Stimulated activated CD4-positive, alpha-beta T cell treated with anti-CD3 and anti-CD28 coated beads, Interleukin-1b, Interleukin-23, amount 100 ng/mL, for 48 hours (primary cell): ENCODE measurements at places on chromosomes 7 and 10.

DNA sequence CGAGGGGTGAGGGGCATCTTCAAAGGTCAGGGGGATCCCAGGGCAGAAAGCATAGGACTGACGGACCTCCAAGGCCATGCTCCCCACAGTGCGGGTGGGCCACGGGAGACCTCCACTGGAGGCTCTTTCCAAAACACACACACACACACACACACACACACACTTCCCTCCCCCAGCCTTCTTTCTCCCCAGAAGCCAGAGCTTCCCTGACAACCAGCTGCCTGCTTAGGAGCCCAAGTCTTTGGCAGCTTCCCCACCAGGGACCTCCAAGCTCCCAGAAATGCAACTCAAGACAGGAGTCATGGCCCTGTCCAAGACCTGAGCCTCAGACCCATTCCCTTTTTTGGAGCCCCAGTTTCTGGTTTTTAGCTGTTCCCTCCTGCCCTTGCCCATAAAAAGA, 710 bp upstream of the C10orf105 start:
- DNase-seq: no peak

GRCh38 chr7:96655956-96656355, 53.7 kb downstream of the SEM1 start:
- DNase-seq: no peak

GRCh38 chr7:157990226-157990880, 597.3 kb downstream of the PTPRN2 start:
- no peak for DNase-seq

- no peak for DNase-seq
Measured at GRCh38 chr7:132117181-132117580, 459.1 kb downstream of the PLXNA4 start.

- DNase-seq: no peak
Measured at GRCh38 chr7:108824840-108825580, 255.3 kb downstream of the DNAJB9 start.

GRCh38 chr7:45658716-45659495, 84.7 kb downstream of the ADCY1 start:
- no peak for DNase-seq

DNA sequence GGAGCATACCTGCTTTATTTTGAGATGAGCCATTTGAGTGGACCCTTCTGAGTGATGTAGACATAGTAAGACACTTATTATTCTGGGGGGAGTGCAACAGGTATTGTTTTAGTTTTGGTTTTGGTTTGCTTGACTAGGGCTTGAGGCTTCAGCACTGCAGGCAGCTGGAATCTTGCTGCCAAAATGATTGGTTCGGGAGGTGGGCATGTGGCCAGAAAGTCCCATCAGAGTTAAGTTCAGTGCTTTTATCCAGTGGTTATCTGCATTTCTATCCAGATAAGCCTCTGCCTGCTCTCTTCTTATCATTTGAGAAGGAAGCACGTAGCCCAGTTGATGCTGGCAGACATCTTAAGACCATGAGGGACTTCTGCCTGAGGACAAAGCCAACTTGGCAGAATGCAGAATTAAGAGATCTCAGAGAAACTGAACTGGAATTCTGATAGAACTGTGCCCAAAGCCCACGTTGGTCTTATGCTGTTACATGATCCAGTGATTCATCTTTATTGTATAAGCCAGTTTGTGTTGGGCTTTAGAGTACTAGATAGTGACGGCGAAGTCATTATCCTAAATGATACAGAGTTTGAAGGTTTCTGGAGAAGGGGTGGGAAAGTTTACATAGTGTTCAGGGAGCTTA, 9.6 kb upstream of the JAZF1 start:
- DNase-seq: no peak

GRCh38 chr10:119237722-119238436, 30.5 kb downstream of the GRK5 start:
- no peak for DNase-seq

DNA sequence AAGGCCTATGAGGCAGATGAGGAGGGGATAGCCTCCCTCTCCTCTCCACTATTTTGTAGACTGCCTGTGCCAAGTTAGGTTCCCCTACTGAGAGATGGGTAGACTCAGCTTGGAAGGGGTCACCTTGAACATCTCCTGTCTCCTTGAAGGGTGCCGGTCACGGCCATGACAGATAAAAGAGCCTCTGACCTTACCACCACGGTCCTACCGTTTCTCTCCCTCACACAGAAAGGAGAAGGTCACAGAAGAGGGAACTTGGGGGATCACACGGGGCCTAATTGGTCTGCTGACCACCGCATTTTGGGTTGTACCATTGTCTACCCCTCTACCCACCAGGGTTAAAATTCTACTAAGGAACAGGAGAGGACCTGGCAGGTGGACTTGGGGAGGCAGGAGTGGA, 17.0 kb downstream of the PRSS2 start:
- DNase-seq: no peak

DNA sequence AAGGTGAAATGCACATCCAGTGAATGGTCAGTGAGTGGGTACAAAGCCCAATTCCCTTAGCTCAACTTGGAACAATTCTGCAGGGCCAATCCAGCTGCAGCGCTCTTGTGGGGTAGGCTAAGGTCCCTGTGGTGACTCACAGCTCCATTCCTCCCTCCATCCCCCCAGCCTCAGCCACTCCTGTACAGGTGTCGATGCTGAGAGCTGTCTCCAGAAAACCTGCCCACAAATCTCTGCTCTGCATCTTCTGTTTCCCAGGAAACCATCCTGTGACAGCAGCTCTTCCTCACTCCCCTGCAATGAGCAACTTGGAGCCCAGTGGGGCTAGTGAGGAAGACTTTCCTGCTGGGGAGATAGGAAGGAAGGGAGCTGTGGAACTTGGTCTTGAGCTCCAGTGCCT, 244.7 kb upstream of the GPR26 start:
- DNase-seq: no peak

DNA sequence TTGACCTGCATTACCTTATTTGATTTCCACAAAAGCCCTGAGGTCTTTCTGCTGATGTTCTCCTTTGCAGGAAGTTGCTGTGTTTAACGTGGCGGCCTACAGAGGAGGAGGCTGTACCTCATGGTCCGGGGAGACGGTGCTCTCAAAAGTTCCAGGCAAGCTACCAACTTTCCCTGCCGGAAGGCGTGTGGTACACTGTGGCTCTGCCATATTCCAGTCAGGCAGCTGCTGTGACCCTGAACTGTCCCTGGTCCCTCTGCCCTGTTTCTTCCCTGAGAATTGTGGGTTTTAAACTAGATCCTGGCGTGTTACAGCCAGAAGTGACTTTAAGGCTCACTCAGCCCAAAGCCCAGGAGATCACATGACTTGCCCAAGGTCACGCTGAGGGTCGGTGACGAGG, 139.2 kb downstream of the TEX36 start:
- no peak for DNase-seq

GRCh38 chr10:82683945-82684344, 809.0 kb downstream of the NRG3 start:
- DNase-seq: no peak

- no peak for DNase-seq
Measured at GRCh38 chr7:105354383-105354782, 34.3 kb downstream of the SRPK2 start.

DNA sequence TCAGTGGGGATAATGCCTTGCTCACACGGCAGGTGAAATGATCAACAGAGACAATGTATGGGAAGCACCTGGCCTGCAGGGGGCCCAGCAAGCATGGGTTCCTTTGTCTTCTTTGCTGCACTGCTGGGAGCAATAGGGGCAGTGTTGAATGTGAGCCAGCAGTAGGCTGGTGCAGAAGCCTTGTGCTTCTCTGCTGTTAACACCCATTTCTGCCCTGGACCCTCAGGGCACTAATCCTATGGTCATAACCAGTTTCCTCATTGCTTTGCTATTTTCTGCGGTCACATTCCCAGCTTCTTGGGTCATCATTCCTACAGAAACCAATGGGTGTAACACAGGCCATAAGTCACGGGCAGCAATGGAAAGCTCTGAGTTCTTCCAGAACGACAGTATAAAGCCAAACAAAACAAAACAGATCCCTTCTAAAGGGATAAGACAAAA, 10.9 kb upstream of the LGI1 start:
- DNase-seq: no peak

- DNase-seq: no peak
Measured at GRCh38 chr7:158805414-158805813, 23.9 kb downstream of the ESYT2 start.

- DNase-seq: no peak
Measured at GRCh38 chr7:50751146-50751545, 31.6 kb downstream of the GRB10 start.

DNA sequence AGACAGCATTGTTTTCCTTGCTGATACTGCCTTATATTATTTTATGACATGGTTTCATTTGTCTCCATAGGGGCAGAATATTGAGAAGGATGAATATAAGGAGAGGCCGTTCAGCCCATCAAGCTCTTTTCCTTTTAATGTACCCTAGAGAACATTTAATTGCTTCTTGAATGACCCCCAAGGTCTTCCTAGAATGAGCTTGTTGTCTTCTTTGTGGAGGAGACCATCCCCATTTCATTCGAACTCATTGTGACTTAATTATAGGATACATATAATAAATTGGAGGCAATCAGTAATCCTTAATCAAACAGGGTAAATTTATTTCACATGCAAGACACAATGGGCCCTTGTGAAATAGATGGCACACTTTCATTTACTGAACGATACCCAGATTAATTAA, 231.3 kb downstream of the MDFIC start:
- DNase-seq: no peak

GRCh38 chr10:74880041-74880440, 53.6 kb downstream of the KAT6B start:
- no peak for DNase-seq

- no peak for DNase-seq
Measured at GRCh38 chr10:78869508-78870454, 199.0 kb upstream of the ZMIZ1 start.

GRCh38 chr10:103797857-103798256, 57.5 kb downstream of the SH3PXD2A start:
- DNase-seq: no peak

GRCh38 chr10:133150656-133151055, 9.4 kb upstream of the KNDC1 start:
- no peak for DNase-seq

GRCh38 chr7:81487516-81487915, 282.3 kb downstream of the HGF start:
- no peak for DNase-seq

DNA sequence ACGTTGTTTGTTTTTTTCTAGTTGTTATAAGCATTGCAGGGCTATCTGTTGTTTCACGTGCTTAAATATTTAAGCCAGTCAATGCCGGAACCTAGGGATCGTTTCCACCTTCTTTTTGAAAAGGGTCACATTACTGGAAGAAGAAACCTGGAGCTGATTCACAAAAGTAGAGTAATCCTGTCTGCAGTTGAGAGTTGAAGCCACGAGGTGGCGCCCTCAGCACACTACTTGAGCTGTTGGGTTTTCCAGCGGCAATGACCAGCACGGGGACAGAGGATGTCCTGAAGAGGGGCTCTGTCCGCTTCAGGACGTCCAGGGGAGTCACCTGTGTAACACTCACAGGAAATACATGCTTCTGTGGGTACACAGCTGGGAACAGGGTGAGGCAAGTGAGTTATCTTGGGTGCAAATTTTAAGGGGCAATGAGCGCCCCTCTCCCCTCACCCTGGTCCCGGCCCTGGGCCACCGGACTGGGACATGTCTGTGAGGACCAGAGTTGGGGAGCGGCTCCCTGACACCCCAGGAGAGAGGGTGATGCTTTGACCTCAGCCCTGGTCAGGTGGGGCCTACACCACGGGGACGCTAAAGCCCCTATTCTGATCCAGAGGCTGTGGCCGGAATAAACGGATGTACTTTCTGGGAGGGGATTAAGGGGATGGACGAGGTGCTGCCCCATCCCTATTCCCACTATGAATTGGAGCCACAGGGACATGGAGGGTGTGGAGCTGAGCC, 26.3 kb upstream of the WDFY4 start:
- DNase-seq: peak; percentile 63

- DNase-seq: no peak
Measured at GRCh38 chr7:12637328-12637727, 50.1 kb upstream of the ARL4A start.

- no peak for DNase-seq
Measured at GRCh38 chr10:58817201-58817846, 304.7 kb downstream of the BICC1 start.

GRCh38 chr7:7321681-7322080, 139.3 kb downstream of the C1GALT1 start:
- no peak for DNase-seq

DNA sequence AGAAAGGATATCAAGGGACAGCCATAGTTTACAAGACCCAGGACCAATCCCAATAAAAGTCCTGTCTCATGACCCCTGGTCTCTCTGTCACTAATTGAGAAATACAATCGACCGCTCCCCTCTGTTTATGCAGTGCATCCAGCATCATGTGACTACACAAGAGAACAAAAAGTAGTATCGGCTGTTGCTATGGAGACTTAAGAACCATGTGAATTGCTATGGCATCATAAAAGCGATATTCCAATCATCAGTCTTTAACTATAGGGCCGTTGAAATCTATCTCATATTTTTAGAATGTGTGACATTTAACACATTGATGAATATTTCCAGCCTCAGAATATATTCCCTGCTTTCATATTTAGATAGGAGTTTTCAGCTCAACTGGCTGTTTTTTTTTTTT, 139.3 kb downstream of the FRMD4A start:
- DNase-seq: no peak

GRCh38 chr10:131193923-131194322, 117.6 kb downstream of the TCERG1L start:
- DNase-seq: no peak

DNA sequence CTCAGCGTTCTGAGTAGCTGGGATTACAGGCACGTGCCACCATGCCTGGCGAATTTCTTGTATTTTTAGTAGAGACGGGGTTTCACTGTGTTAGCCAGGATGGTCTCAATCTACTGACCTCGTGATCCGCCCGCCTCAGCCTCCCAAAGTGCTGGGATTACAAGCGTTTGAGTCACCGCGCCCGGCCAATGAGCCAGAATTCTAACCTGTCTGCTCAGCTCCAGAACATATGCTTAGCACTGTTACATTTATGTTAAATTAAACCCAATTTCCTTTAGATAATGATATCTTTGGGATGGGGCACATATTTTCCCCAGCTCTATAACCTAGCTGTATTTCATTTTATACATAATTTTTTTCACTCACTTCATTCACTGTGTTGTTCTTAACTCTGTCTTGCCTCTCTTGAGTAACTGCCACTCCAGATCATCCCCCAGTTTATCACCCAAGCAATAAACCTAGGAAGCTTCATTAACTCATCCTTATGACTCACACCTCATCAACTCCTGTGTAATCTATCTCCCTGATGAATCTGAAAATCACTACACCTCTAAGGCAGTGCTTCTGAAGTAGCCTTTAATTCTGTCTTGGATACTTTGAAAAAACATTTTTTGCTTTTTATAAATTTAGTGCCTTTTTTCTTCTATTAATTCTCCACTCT, 559.7 kb upstream of the ZWINT start:
- DNase-seq: no peak
